ENCODE measurements at places on chromosomes 4 and X.

DNA sequence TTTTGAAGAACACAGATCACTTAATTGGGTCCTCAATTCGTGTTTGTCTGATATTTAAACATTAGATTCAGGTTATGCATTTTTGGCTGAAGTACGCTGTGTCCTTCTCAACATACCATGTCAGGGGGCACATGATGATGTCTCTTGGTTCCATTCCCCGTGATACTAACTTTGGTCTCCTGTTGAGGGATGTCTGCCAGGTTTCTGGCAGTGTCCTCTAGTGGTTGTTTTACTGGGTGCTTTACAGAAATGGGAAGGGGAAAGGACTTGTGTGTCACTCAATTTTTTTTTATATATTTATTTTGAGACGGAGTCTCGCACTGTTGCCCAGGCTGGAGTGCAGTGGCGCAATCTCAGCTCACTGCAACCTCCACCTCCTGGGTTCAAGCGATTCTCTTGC, 58.2 kb downstream of the WWC2 start:
- DNase-seq: no peak

DNA sequence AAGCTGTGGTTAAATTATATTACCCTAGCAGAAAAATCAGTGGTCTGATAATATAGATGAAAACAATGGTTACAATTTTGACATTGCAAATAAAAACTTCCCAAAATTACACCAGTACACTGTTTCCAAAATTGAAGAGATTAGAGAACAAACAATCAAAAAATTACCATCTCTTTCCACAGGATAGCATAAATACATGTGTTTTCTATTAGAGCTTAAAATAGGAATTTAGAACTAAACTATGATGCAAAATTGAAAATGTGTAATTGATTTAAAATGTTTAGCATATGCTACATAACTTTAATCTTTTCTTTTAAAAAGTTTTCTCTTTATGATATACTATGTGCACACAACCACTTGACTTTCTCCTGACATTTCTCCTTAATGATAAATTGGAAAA, 6.7 kb downstream of the EDNRA start:
- no peak for DNase-seq

DNA sequence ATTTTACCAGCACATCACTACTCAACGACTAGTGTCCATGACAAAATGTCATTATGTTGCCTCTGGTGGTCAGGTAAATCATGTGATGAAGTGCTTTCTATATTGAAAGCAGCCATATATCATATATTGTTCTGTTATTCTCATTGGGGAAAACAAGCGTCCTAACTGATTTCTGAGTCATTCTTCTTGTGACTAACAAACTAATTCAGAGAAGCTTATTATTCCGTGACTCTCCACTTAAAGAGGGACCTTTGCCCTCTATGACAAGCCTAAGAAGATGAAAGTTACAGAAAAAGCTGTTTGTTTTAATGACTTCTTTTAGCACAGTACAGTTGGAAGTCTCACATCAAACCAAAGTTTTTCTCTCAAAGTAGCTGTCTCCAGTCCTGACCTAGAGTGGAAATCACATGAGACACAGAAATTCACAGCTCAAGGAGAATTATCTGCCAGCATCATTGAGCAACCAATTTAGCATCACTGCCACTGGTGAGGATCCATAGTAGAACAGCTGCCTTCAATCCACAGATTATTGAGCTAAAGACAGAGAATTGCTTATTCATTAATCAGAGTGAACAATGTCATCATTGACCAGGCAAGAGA, 36.4 kb downstream of the ASB9 start:
- no peak for DNase-seq

DNA sequence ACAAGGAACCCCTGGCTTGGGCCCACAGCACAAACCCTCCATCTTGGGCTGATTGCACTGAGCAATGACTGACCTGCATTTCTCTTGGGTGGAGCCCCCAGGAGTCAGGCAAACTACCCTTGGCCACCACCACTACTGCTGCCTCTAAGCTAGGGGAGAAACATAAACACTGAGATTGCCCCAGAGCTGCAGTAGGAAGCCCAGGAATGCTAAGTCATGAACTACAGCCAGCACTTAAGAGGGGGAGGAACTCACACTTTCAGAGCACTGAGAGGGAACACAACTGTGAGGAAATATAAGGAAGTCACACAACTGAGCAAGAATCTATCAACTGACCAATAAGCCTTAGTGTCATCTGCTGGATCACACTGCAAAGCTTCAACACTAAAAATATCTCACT, 111.6 kb upstream of the PPP3CA start:
- DNase-seq: no peak

- no peak for DNase-seq
These were observed 44.3 kb downstream of the EFHC2 start for GRCh38 chrX:44299177-44299576.

Measured in T-helper 22 cell (primary cell).